ENCODE measurements at places on chromosomes 1 and 21.

DNA sequence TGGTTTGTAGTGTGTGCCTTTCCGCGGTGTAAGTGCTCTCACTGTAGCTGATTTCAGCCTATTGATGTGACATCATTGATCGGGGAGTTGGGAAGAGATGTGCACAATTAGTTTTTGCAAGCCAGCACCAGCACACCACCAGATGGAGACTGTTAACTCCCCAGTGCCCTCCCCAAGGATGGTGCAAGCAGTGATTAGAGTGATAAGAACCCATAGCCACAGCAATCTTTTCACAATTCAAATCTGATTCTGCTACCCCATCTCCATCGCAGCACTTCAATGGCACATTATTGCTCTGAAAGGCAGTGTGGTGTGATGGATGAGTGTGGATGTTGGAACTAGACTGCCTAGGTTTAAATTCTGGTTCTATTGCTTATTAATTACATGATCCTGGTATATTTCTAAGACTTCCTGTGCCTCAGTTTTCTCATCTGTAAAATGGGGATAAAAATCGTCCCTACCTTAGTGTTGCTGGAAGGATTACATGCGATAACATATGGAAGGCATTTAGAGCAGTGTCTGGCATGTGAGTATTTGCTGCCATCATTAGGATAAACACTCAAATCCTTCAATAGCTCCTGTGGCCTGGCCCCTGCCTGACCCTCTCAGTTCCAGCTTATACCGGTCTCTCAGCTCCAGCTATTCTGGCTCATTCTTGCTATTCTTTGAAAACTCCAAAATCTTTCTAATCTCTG lies 6.7 kb downstream of the CSF3R start:
- no peak for DNase-seq

DNA sequence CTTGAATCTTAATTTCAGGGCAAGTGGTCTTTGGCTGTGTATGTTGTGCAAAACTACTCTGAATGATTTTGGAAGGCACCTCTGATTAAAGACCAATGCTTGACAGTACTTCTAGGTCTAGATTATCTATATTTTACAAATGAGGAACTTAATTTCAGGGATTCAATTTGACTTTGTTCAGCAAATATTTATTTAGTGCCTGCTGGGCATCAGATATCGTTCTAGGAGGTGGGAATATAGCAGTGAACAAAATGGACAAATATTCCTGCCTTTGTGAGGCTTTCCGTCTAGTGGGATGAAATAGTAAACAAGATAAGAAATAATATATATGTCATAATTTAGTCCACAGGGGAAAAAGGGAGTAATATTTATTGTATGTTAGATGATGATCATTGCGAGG lies 4.7 kb downstream of the ZNF326 start:
- DNase-seq: no peak

DNA sequence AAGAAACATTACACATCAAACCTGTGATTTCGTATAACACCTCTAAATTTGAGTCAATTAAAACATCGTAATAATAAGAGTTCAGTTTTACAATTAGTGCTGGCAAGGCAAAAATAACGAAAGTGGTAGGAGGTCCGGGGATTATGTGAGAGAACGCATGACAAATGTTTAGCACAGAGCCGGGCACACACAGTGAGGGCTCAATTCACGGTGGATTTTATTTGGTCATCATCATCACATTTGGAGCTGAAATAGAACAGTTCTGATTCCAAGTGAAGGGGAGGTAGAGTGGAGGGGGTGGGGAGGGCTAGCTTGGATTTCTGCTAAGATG lies 20.0 kb downstream of the H3-3A start:
- DNase-seq: no peak

- DNase-seq: no peak
Measured at GRCh38 chr1:79497193-79497773, 490.8 kb upstream of the ADGRL4 start.

GRCh38 chr1:226027538-226028217 lies 28.5 kb upstream of the SDE2 start:
- DNase-seq: no peak

DNA sequence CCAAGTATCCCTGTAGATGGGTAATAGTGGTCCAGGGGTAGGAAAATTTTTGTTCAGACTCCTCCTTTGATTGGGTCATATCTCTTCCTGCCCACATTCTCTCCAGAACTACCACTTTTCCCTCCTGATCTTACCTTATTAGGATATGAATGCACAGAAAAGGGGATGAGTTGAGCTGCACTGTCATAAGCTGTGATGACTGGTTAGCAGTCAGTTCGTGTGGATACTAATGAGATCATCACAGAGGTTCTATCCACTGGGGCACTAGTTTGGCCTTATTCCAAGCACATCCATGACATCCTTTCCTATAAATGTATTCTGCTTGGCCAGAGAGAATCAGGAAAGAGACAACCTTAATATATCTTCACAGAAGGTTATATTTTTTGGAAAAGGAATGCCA lies 22.1 kb upstream of the TBX15 start:
- no peak for DNase-seq

- no peak for DNase-seq
Measured at GRCh38 chr21:38830671-38831525, 25.2 kb downstream of the ETS2 start.

DNA sequence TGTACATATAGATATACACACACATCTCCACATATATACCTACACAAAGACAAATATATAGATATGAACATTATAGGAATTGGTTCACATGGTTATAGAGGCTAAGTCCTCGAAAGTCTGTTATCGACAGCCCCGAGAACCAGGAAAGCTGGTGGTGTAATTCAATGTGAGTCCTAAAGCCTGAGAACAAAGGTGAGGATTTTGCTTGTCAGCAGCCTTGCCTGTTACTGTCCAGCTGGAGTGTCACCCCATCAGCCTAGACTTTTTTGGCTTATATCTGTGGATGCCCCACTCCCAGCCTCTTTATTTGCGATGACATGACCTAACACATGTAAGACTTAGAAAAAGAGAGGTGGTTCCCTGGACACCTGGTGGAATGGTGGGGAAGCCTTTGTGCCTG lies 97.0 kb downstream of the GIPC2 start:
- DNase-seq: no peak

DNA sequence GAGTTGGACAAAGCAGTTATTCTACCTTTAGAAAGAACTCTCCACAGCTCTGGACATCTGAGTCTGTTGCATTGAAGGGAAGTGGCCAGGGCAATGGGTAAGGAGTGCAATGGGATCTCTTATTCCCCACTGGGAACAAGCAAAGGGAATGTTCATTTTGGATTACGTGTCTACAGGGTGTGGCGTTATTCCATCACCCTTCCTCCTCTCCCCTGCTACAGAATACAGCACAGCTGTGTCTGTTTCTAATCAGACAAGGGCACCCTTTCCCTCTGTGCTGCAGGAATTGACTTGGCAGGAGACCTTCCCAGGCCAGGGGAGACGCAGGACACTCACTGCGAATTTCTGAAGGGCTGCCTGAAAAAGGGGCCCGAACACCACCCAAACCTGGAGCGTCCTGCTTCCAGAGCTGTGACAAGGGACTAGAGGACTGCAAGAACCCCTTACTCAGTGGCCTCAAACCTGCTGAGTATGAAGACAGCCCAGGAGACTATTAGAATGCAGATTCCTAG lies 163.6 kb upstream of the RAB4A start:
- no peak for DNase-seq

GRCh38 chr1:84539972-84540371 lies 33.6 kb upstream of the GNG5 start:
- DNase-seq: no peak

GRCh38 chr1:245751116-245751515 lies 596.3 kb downstream of the KIF26B start:
- no peak for DNase-seq

DNA sequence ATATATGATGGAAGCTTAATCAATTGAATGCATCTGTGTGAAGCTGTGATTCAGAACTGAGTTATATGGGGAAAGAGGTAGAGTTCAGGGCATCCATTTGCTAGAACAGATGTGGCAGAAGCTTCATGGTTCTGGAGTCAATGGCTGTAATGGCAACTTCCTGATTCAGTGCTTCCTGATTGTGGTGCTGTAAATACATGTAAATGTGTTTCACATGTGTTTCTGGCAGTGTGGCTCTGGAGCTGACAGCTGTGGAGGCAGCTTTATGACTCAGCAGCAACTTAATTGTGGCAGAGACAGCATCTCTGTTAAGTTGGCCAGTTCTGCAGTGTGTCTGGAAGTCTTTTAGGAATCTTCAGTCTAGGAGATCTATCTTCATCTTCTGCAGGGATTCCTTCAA lies 226.6 kb upstream of the ZRANB2 start:
- DNase-seq: no peak
